ENCODE measurements at places on chromosomes 12 and 14. TPM values are rescaled to one million over a fixed set of nuclear protein-coding genes. Genes with fewer than 3 reads are reported as not detected.

GRCh38 chr12:28652239-28652638 is 462.0 kb downstream of the CCDC91 start:
- H3K36me3 ChIP-seq: no peaks in the 10 kb centered on the region
- H3K27me3 ChIP-seq: no peaks in the 10 kb centered on the region
- DNase-seq: no peak
- H3K27ac ChIP-seq: no peak overlapping the region
- H3K4me3 ChIP-seq: no peak overlapping the region

Gene DNAJC22
- 0.24 TPM for total RNA-seq

Gene LRTM2
- total RNA-seq: not detected

Gene CCDC197
- not detected for total RNA-seq

Gene SLC25A21
- 0.65 TPM for total RNA-seq

Gene CLEC12A
- total RNA-seq: 3.0 TPM

DNA sequence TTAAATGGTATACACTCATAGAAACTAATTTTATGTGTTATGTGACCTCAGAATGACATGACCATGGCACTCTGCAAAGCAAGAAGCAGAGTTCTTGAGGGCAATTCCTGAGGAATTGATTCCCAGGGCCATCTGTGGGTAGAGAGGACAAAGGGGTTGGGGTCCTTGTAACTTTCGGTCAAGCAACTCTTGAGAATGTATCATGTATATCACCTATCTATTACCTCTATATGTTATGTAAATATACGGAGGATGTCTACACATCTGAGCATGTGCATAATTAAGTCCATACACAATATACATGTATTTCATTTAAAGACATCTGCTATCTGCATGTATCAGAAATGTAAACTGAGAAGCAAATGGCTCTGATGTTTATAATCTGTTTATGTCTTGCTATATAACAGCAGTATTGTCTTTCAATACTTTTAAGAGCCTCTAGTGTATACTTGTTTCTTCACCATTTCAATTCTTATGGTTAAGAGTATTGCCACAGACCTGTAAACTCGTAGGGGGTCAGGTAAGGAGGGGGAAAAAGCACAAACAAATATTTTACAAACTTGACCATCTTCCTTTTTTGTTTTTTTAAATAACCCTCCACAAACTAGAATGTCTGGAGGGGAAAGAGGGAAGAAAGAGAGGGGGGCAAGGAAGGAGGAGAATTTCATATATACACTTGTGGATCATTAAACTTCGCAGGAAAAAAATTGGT is 4.5 kb downstream of the FOXA1 start:
- no peak overlapping the region for H3K27ac ChIP-seq
- H3K36me3 ChIP-seq: no peaks in the 10 kb centered on the region
- DNase-seq: no peak
- H3K4me3 ChIP-seq: no peak overlapping the region

Gene GOLT1B
- total RNA-seq: 33.9 TPM

GRCh38 chr12:10716704-10717315 is 6.3 kb downstream of the YBX3 start:
- no peaks in the 10 kb centered on the region for H3K36me3 ChIP-seq
- H3K4me1 ChIP-seq: peaks cover 6% of the 10 kb centered on the region
- H3K27me3 ChIP-seq: no peaks in the 10 kb centered on the region
- no peak overlapping the region for H3K4me3 ChIP-seq
- DNase-seq: peak; percentile 91

Gene ACOT6
- total RNA-seq: not detected

- H3K27ac ChIP-seq: no peak overlapping the region
- DNase-seq: no peak
- H3K4me3 ChIP-seq: no peak overlapping the region
- H3K27me3 ChIP-seq: no peaks in the 10 kb centered on the region
- H3K4me1 ChIP-seq: no peaks in the 10 kb centered on the region
- no peaks in the 10 kb centered on the region for H3K36me3 ChIP-seq
Observed at GRCh38 chr14:94888121-94888520, 118.2 kb upstream of the GSC start.

DNA sequence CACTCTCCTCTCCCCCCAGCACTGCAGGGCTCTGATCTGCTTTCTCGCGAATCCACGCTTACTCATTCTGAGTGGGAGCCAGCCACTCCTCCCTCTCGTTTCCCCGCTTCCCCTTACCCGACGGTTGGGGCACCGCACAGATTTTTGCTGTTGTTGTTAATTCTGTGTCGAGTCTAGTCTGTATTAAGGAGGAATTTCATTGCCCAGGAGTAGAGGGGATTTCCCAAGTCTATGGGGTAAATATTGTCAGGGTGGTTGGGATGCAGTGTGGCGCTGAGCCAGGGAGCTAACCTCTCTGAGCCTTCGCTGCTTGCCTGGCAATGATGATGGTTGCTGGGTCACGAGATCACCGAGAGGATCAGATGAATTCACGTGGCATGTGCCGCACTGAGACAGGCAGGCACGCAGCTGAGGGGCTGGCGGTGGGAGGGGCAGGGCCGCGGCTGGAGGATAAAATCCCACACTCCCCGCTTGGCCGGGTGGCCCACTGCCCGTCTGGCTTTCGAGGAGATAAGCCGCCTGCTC is 18.5 kb downstream of the NCOR2 start:
- peak; percentile 82 for DNase-seq
- H3K27me3 ChIP-seq: no peaks in the 10 kb centered on the region
- H3K27ac ChIP-seq: no peak overlapping the region
- no peaks in the 10 kb centered on the region for H3K4me1 ChIP-seq

Gene BCAT1
- 47.3 TPM for total RNA-seq

DNA sequence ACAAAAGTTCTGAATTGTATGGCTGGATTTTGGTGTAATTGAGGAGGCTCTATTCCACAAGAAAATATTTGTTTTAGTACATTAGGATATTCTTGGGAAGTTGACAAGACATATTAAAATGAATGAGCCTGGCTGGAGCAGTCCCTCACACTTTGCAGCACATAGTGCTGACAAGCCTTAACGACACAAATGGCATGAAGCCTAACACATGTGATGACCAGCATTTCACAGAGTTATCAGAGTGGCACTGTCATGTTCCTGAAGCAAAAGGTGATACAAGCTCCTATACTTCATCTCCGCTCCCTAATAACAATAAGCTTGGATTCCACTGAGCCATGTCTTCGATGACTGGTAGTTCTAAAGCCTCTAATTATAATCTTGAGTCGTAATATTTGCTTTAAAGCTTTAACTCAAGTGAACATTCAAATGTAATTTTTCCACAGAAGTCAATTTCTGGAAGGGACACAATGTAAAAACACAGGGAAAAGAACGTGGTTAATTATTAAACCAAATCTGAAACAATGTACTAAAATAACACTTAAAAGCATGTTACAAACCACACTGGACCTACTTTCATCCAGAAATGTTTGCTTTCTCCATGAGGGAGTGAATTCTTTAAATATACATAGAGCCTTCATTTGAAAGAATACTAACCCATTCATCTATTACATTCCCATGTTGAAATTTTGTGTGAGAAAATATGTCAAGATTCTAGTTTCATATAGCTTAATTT is 49.6 kb downstream of the GRIP1 start:
- no peak overlapping the region for H3K27ac ChIP-seq
- no peaks in the 10 kb centered on the region for H3K4me1 ChIP-seq
- no peaks in the 10 kb centered on the region for H3K36me3 ChIP-seq
- H3K27me3 ChIP-seq: no peaks in the 10 kb centered on the region

Gene TAS2R8
- total RNA-seq: not detected

DNA sequence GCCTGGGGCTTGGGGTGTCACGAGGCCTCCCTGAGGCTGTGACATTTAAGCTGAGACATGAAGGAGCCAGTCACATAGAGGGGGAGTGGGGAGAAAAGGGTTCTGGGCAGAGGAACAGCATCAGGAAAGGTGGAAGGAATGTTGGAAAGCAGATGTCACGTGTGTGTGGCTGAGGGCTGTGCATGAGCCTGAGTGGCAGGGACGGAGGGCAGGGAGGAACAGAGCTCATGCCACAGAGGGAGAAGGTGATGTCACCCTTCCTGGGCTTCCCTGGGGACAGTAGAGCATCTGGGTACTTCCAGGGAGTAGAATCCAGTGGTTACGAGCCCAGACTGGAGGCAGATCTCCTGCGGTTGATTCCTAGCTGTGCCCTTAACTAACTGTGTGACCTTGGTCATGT is 32.0 kb upstream of the JDP2 start:
- H3K4me3 ChIP-seq: no peak overlapping the region
- DNase-seq: no peak
- no peaks in the 10 kb centered on the region for H3K4me1 ChIP-seq
- no peaks in the 10 kb centered on the region for H3K27me3 ChIP-seq
- H3K36me3 ChIP-seq: no peaks in the 10 kb centered on the region
- H3K27ac ChIP-seq: no peak overlapping the region

DNA sequence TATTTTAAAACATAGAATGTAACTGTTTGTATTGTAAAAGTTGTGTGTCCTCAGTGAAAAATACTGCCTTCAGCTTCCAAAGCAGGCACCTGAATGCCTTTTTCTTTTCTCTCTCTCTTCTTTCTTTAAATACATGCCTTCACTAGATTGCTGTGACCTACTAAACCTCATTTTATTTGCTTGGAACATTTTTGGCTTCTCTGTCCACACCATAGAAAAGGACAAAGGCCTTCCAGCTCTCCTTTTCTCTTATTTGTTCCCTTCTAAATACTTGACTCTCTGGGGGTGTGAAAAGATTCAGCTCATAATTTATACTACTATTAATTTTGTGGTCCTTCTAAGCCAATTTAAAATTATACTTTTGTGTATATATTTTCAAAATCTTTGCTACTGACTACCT is 38.4 kb downstream of the PPM1A start:
- H3K36me3 ChIP-seq: peaks cover 6% of the 10 kb centered on the region
- no peaks in the 10 kb centered on the region for H3K27me3 ChIP-seq
- H3K4me1 ChIP-seq: no peaks in the 10 kb centered on the region

- no peak overlapping the region for H3K4me3 ChIP-seq
- no peaks in the 10 kb centered on the region for H3K4me1 ChIP-seq
- no peak for DNase-seq
- no peaks in the 10 kb centered on the region for H3K27me3 ChIP-seq
- no peak overlapping the region for H3K27ac ChIP-seq
- no peaks in the 10 kb centered on the region for H3K36me3 ChIP-seq
Observed at GRCh38 chr14:72120315-72120714, 188.1 kb downstream of the RGS6 start.

- DNase-seq: peak; percentile 93
- no peaks in the 10 kb centered on the region for H3K4me1 ChIP-seq
- no peaks in the 10 kb centered on the region for H3K27me3 ChIP-seq
- H3K27ac ChIP-seq: peak within 1 kb of the TSS; percentile 83
Observed at GRCh38 chr14:22836301-22837113, at the start of gene MMP14. Gene MMP14, plus strand, starts transcription at chr14:22836585. Its CDS starts 233 bp downstream, at chr14:22836818.

Gene AICDA
- 0.39 TPM for total RNA-seq

DNA sequence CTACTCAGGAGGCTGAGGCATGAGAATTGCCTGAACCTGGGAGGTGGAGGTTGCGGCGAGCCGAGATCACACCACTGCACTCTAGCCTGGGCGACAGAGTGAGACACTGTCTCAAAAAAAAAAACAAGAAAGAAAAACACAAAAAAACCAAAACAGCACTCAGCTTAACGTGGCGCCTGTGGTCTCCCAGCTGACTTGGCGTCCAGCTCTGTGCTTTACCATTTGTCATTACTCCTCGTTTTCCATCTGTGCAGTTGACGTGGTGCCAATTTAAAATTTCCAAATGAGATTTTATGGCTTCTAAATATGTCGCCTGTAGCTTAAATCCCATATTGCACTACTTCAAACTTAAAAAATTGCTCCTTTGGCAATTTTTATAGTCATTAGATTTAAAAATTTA is 2.0 kb downstream of the MGP start:
- H3K27ac ChIP-seq: peak overlapping the region; percentile 71
- DNase-seq: no peak
- no peaks in the 10 kb centered on the region for H3K36me3 ChIP-seq
- H3K4me1 ChIP-seq: peaks cover 2% of the 10 kb centered on the region

- no peaks in the 10 kb centered on the region for H3K27me3 ChIP-seq
- H3K27ac ChIP-seq: no peak overlapping the region
- H3K4me1 ChIP-seq: peaks cover 2% of the 10 kb centered on the region
- no peak overlapping the region for H3K4me3 ChIP-seq
Observed at GRCh38 chr12:4331842-4332241, 10.8 kb downstream of the TIGAR start.

Gene TRIM9
- total RNA-seq: 1.3 TPM

Gene RAB3IP
- total RNA-seq: 18.4 TPM

- no peak for DNase-seq
- H3K27me3 ChIP-seq: no peaks in the 10 kb centered on the region
- no peaks in the 10 kb centered on the region for H3K4me1 ChIP-seq
- H3K27ac ChIP-seq: no peak overlapping the region
Observed at GRCh38 chr12:29544428-29545101, 47.1 kb upstream of the OVCH1 start.

GRCh38 chr14:24389226-24389848 is 9.5 kb upstream of the NYNRIN start:
- no peak overlapping the region for H3K4me3 ChIP-seq
- H3K36me3 ChIP-seq: no peaks in the 10 kb centered on the region
- no peak overlapping the region for H3K27ac ChIP-seq
- H3K4me1 ChIP-seq: no peaks in the 10 kb centered on the region
- DNase-seq: no peak
- no peaks in the 10 kb centered on the region for H3K27me3 ChIP-seq

GRCh38 chr12:49540229-49541139 is 1.7 kb downstream of the KCNH3 start:
- H3K27ac ChIP-seq: no peak overlapping the region
- H3K27me3 ChIP-seq: no peaks in the 10 kb centered on the region
- H3K4me3 ChIP-seq: no peak overlapping the region
- H3K4me1 ChIP-seq: peaks cover 2% of the 10 kb centered on the region

Gene LGR5
- 0.65 TPM for total RNA-seq

- no peak for DNase-seq
- H3K4me1 ChIP-seq: no peaks in the 10 kb centered on the region
- H3K4me3 ChIP-seq: no peak overlapping the region
- H3K27ac ChIP-seq: no peak overlapping the region
Observed at GRCh38 chr12:59004456-59004855, 84.2 kb upstream of the LRIG3 start.

- H3K36me3 ChIP-seq: no peaks in the 10 kb centered on the region
- H3K4me1 ChIP-seq: no peaks in the 10 kb centered on the region
- H3K4me3 ChIP-seq: no peak overlapping the region
- H3K27me3 ChIP-seq: no peaks in the 10 kb centered on the region
- peak; percentile 85 for DNase-seq
Observed at GRCh38 chr14:69013943-69014782, 35.1 kb upstream of the ACTN1 start.

All from aorta (tissue), 5 donors.